ENCODE measurements at places on chromosomes 1 and 21.

- DNase-seq = peak; percentile 88
Observed at GRCh38 chr1:23555986-23556634, 3.2 kb downstream of the ID3 start.

GRCh38 chr1:222909586-222909985 is 94.7 kb downstream of the DISP1 start:
- DNase-seq = peak; percentile 69

DNA sequence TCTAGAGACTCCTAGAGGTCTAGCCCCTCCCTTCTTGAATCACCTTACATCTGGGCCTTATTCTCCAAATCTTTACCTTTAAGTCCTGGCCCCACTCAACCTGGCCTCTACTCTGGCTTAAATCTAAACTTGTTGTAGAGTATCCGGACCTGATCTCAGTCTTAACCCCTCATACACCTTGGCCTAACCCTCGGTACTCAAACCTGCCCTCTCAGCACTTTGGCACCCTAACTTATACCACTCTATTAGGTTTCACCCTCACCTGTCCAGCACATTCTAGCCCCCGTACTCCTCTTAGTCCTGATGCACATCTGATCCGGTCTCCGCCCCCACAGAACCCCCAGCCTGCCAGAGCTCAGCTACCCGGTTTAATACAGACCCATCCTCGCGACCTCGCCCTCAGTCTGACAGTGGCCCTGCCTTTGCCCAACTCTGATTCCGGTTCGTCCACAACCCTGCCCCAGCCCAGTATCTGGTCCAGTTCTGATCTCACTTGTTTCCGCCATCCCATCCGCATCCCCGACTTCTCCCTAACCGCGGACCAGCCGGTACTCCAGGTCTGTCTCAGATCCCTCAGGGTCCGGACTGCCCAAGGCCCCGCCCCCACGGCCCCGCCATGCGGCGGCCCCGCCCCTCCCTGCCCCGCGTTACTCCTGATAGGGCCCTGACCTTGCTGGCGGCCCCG is 1.5 kb downstream of the TRIM62 start:
- DNase-seq = peak; percentile 78

DNA sequence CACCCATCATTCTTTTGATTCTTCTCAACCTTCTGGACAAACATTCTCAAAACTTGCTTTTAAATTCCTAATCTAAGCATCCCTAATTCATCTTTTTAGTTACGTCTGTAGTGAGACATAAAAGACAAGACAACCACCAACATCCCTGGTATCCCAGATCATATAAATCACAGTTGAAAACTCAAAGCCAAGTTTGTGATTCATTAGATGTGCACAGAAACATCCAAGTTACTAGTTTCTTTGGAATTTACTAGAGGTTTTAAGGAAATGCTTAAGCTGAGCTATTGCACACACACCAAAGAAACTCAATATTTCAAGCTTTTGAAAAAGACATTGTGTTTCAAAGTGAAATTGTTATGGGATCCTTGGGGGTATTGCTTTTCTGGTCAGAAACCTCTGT is 47.6 kb downstream of the ATP6V1G3 start:
- DNase-seq = peak; percentile 53

- peak; percentile 63 for DNase-seq
Observed at GRCh38 chr1:18929686-18930085, 26.8 kb downstream of the IFFO2 start.

- DNase-seq = no peak
Observed at GRCh38 chr1:10832703-10833102, 36.3 kb upstream of the CASZ1 start.

- no peak for DNase-seq
Observed at GRCh38 chr21:46256501-46256994, 28.0 kb upstream of the LSS start.

DNA sequence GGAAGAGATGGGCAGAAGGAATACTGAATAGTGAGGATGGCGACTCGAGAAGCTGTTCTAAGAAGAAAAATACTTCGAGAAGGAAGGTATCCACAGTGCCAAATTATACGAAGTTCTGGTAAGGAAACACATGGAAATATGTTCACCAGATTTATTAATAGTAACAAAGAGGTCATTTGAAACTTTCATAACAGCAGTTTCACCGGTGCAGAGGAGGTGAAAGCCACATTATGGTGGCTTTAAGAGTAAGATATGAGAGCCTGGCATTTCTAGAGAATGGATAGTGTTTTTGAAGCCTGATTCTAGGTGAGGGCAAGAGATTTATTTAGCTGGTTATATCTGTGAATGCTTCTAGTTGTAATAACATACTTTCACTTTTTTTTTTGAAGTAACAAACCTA is 56.2 kb downstream of the DPYD start:
- DNase-seq = no peak

DNA sequence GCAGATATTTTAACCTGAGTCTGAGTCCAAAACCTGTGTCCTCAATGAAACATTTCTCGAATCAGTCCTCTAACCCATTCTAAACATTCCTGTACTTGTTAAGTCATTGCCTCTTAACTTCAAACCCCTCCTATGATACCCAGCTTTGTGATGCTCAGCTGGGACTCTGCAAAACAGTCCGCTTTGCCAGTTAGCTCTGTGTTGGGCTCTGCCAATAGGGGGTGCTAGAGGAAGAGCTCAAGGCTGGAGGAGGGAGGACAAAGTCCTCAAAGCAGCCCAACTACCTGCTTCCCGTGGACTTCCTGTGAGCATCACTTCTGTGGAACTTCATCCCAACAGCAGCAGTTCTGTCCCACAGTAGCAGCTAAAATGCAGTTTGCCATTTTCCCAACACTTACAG is 38.1 kb upstream of the SYT14 start:
- DNase-seq = no peak

DNA sequence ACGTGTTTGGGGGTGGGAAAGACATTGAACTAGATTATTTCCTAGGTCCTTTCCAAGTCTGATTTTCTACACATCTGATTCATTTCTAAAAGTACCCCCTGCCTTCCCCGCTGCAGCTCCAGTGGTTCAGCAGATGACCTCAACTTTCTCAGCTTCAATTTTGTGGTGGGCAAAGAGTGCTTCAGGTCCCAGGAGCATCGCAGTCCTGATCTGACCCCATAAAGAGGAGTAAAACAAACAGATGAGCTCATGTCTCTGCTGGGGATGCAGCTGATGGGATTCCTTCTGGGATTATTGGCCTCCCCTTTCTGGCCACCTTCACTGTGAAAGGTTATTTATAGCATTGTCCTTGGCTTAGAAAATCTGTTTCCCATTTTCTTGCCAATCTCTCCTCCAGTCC is 337.0 kb upstream of the PLXNA2 start:
- DNase-seq = no peak

GRCh38 chr1:234725177-234726132 is 115.5 kb upstream of the IRF2BP2 start:
- DNase-seq = no peak

GRCh38 chr1:31295874-31296485 is 608 bp downstream of the SNRNP40 start:
- no peak for DNase-seq

DNA sequence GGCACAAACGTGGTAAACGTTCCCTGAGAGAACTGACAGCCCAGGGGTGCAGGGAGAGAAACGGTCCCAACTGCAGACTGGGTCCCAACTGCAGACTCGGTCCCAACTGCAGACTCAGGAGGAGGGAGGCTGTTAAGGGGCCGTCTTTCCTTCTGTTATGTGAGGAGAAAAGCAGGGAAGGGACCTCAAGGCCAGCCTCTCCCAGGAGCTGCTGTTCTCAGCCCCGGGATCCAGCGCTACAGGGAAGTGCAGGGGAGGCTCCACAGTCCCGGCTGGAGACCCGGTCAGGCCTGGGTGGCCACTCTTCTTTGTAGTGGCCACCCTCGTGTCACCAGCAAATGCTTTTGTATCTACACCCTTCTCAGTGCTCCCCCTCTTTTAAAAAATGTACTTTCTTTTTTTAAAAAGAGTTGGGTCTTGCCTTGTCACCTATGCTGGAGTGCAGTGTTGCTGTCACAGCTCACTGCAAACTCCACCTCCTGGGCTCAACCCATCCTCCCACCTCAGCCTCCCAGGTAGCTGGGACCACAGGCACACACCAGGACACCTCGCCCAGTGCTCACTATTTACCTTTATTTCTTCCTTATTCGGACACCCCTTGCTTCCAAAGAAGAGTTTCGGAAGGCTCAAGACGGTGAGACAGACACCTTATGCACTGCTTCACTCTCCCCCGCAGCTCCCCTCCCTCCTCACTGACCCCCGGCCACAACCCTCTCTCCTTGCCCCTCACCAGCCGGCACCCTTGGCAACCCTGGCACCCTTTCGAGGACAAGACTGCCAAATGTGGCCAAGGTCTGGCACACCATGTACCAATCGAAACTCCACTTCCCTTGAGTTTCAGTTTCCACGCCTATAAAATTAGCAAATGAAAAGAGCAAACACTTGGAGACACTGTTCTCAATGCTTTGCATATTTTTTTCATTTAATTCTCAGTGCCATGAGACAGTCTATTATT is 21.8 kb downstream of the CAPN2 start:
- no peak for DNase-seq

DNA sequence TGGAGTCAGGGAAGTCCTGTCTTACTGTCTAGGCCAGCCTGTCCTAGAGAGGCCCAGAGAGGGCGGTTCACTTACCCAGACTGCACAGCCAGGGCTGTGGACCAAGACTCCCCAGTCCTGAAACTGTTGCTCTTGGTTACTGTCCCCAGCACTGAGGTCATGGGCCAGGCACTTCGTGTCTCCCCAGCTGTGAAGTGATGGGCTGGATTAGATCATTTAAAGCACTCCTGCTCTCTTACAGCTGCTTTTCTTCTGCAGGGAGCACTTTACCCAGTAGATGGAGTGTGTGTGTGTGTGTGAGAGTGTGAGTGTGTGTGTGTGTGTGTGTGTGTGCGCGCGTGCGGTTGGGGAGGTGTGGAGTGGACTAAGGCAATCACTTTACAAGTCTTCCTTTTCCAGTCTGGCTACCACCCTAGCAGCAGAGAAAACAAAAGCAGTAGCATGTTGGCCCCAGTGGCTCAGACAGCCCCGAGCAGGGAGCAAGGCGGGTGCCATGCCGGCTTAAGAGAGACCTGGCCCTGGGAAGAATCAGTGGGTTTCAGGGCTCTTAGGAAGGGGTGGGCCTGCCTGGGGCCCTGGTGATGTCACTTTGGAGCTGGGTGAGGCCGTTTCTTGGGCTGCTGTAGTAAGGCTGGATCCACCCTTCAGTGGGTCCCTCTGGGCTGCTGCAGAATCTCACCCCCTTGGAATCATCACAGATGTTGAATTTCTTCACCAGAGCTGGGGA is 2.4 kb downstream of the SPSB1 start:
- peak; percentile 45 for DNase-seq

GRCh38 chr1:3483801-3484444 is 29.5 kb downstream of the ARHGEF16 start:
- DNase-seq = no peak

GRCh38 chr21:25512095-25513081 is 94.9 kb downstream of the MRPL39 start:
- DNase-seq = no peak

DNA sequence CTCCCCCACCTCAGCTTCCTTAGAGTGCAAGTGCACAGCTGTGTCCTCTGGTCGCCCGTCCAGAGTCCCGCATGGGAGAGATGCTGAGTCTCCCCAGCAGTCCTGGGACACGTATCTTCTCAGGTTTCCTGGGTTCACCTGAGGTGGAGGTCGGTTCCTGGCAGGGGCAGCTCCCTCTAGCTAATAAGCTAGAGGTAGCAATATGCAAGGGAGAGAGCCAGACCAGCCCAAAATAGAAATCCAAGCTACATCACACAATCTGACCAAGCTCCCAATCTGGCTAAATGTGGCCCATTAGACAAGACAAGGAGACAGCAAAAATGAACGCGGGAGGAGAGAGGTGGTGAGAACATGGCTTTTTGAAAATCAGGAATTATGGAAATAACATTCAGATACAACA is 30.9 kb upstream of the CADM3 start:
- DNase-seq = no peak

GRCh38 chr1:220093361-220094015 is 444 bp upstream of the IARS2 start:
- DNase-seq = no peak

- peak; percentile 36 for DNase-seq
Observed at GRCh38 chr1:12040457-12041051, 21.3 kb downstream of the MIIP start.

- no peak for DNase-seq
Observed at GRCh38 chr1:82337635-82338034, 536.9 kb downstream of the ADGRL2 start.
